ENCODE measurements at places on chromosomes 2 and 18.

- no peaks in the 10 kb centered on the region for H3K27me3 ChIP-seq
- peak; percentile 38 for DNase-seq
- H3K4me3 ChIP-seq: no peak overlapping the region
- no peaks in the 10 kb centered on the region for H3K36me3 ChIP-seq
- H3K4me1 ChIP-seq: peaks cover 2% of the 10 kb centered on the region
Measured at GRCh38 chr18:34661464-34662087, 48.5 kb upstream of the DTNA start.

GRCh38 chr18:59959073-59959472 lies 59.3 kb downstream of the PMAIP1 start:
- H3K27ac ChIP-seq: no peak overlapping the region
- H3K27me3 ChIP-seq: no peaks in the 10 kb centered on the region
- no peak overlapping the region for H3K4me3 ChIP-seq
- peaks cover 10% of the 10 kb centered on the region for H3K4me1 ChIP-seq
- DNase-seq: no peak

DNA sequence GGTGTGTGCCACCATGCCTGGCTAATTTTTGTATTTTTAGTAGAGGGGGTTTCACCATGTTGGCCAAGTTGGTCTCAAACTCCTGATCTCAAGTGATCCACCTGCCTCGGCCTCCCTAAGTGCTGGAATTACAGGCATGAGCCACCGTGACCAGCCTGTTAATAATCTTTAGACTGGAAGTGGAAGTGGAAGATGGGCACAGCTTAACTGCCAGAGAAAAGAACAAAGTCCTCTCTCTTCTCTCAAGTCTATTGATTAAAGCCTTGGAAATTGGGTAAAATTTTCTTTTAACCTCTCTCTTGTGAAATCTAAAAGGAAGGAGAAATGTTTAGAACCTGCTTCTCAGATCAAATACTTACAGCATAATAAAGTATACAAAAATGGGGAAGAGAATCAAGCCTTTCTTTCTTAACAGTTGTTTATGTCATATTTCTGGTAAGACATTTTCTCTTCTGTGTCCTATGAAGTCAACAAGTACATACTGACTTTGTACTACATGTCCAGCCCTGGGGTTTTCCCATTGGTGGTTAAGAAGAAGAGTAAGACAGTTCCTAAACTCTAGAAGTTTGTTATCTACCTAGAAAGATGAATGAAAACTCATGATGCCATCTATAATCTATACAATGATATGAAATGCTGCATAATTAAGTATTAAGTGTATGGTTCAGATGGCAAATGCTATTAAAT lies 4.6 kb downstream of the TMEM169 start:
- no peaks in the 10 kb centered on the region for H3K27me3 ChIP-seq
- no peak for DNase-seq
- H3K4me3 ChIP-seq: no peak overlapping the region
- no peak overlapping the region for H3K27ac ChIP-seq
- H3K4me1 ChIP-seq: peaks cover 7% of the 10 kb centered on the region
- no peaks in the 10 kb centered on the region for H3K36me3 ChIP-seq

- H3K36me3 ChIP-seq: no peaks in the 10 kb centered on the region
- peaks cover 6% of the 10 kb centered on the region for H3K4me1 ChIP-seq
- DNase-seq: no peak
- no peak overlapping the region for H3K4me3 ChIP-seq
Measured at GRCh38 chr2:177362499-177362898, 30.1 kb upstream of the AGPS start.

DNA sequence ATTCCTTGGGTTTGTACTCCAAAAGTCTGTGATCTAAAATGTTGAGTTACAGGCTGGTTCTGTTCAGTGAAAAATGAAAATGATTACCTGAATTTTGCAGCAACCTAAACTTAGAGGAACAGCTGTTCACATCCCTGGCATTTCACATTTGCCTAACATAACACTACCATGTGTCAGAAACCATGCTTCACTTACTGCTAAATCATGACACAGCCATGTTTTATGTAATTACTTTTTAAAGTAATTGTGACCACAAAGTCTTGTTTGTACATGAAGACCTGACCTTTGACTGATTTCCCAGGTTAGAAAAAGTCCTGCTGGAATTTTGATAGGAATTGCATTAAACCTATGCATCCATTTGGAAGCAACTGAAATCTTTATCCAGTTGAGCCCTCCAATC lies 79.1 kb downstream of the FAM168B start:
- no peak for DNase-seq
- H3K36me3 ChIP-seq: no peaks in the 10 kb centered on the region
- H3K27me3 ChIP-seq: peaks cover 42% of the 10 kb centered on the region
- H3K4me3 ChIP-seq: no peak overlapping the region
- no peaks in the 10 kb centered on the region for H3K4me1 ChIP-seq
- H3K27ac ChIP-seq: no peak overlapping the region

DNA sequence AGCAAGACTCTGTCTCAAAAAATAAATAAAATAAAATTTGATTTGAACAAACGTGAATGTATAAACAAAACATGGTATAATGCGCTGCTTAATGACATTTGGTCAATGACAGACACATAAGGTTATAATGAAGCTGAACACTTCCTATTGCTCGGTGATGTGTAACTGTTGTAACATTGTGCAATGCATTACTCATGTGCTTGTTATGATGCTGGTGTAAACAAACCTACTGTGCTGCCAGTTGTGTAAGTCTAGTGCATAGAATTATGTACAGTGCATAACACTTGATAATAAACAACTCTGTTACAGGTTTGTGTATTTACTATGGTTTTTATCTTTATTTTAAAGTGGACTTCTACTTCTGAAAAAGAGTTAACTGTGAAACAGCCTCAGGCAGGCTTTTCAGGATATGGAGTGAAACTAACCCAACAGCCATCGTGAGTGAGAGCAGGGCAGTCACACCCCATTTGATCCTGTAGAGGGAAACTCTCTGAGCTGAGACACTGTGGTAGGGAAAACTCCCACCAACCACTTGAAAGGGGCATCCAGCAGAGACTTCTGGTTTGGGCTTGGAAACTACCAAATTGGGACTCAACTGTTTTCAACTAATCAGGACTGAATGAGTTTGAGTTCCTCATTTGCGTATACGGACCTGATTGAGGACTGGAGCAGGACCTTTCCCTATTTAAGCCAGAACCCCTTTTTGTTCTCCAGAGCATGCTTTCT lies 8.7 kb upstream of the RPRD1A start:
- H3K27ac ChIP-seq: no peak overlapping the region
- no peaks in the 10 kb centered on the region for H3K27me3 ChIP-seq
- H3K4me3 ChIP-seq: no peak overlapping the region
- no peaks in the 10 kb centered on the region for H3K4me1 ChIP-seq

- H3K27ac ChIP-seq: no peak overlapping the region
- H3K4me1 ChIP-seq: no peaks in the 10 kb centered on the region
- no peaks in the 10 kb centered on the region for H3K36me3 ChIP-seq
- no peak for DNase-seq
Measured at GRCh38 chr2:225526760-225527390, 127.4 kb downstream of the NYAP2 start.

GRCh38 chr2:157894694-157895435 lies 18.7 kb upstream of the ACVR1 start:
- no peak overlapping the region for H3K27ac ChIP-seq
- peaks cover 8% of the 10 kb centered on the region for H3K4me1 ChIP-seq
- no peaks in the 10 kb centered on the region for H3K36me3 ChIP-seq
- DNase-seq: peak; percentile 26

GRCh38 chr2:117983040-117983439 lies 30.8 kb downstream of the CCDC93 start:
- DNase-seq: no peak
- H3K27ac ChIP-seq: no peak overlapping the region
- no peak overlapping the region for H3K4me3 ChIP-seq
- H3K36me3 ChIP-seq: peaks cover 61% of the 10 kb centered on the region
- H3K27me3 ChIP-seq: no peaks in the 10 kb centered on the region

DNA sequence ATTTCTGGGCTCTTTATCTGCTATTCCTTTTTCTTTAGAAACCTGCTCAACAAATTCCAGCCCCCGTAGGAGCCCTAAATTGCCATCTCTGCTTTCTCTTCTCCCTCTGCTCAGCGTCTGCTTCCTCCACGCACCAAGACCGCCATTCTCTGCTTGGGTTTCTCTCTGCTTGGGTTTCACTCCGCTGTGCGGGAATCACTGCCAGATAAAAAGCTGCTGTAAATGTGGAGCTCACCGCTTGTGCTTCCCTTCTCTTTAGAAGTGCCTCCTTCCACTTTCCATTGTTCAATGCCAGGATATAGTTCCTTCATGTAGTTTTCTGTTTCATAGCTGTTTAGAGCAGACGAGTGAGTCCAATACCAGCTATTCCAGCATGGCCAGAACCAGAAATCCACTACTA lies 45.9 kb downstream of the TMEM237 start:
- H3K27ac ChIP-seq: no peak overlapping the region
- H3K4me1 ChIP-seq: no peaks in the 10 kb centered on the region
- no peaks in the 10 kb centered on the region for H3K27me3 ChIP-seq
- H3K36me3 ChIP-seq: no peaks in the 10 kb centered on the region
- no peak for DNase-seq

DNA sequence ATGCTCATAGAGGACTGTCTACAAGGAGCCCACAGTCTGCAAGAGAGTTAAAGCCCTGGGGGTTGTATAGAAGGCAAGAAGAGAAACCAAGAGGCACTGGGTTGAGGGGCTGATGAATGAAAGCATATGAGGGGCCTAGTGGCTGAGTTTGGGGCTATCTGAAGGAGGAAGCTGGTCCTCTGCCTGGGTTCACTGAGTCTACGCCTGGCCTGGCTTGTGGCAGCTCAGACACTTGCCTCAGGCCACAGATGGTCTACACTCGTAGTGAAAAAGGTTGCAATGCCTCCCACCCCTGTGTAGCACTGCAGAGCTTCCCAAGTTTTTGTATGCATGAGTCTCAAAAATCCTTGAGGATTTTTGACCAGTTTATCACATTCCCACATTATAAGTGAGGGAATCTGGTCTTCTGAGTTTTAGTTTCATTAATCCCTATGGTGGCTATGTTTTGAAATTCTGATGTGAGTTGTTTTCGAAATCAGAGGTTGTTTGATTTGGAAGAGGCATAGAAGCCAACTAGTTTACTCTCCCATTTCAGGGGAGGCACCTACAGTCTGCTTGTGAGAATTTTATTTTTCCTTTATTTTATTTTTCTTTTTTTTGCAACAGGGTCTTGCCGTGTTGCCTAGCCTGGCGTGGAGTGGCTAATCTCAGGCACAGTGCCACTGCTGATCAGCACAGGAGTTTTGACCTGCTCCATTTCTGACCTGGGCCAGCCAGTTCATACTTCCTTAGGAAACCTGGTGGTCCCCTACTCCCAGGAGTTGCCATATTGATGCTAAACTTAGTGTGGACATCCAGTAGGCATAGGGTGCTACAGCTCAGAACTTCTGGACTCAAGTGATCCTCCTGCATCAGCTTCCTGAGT lies 10.0 kb downstream of the MYCN start:
- peaks cover 4% of the 10 kb centered on the region for H3K4me1 ChIP-seq
- no peak for DNase-seq
- no peak overlapping the region for H3K27ac ChIP-seq
- no peak overlapping the region for H3K4me3 ChIP-seq
- H3K36me3 ChIP-seq: peaks cover 25% of the 10 kb centered on the region

DNA sequence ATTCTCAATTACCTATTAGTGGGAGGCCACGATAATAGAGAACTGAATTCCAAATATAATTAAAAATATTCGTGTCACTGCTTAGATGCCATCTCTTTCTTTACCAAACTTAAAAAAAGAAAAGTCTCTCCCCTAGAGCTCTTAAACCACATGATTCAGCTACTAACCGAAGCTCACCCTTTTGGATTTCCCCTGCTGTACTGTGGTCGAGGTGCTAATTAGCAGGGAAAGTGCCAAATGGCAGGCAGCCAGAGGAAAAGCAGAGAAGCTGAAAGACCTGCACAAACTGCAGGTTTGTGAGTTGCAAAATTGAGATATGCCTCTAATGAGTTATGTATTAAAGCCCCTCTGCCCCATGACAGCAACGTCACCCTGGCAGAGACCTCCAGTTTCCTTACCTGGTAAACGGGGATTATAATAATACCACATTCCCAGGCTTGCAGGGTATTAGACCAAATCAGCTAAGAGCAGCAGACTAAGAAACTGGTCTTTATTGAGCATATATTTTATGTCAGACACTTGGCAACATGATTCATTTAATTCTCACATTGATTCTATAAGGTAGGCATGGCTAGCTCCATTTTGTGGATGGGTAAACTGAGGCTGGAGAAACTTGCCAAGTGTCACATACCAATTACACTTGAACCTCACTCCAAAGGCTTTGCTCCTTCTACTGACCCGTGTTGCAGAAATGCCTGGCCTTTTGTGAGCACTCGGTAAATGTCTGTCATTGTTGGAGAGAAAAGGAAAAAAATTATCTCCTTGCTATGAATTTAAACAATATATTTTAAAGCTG lies 259.7 kb downstream of the LPIN1 start:
- H3K27me3 ChIP-seq: no peaks in the 10 kb centered on the region
- H3K4me3 ChIP-seq: no peak overlapping the region
- peak; percentile 97 for DNase-seq
- H3K36me3 ChIP-seq: no peaks in the 10 kb centered on the region

- H3K27me3 ChIP-seq: peaks cover 63% of the 10 kb centered on the region
- H3K4me3 ChIP-seq: peak overlapping the region; percentile 22
- H3K27ac ChIP-seq: no peak overlapping the region
- H3K4me1 ChIP-seq: peaks cover 5% of the 10 kb centered on the region
- no peak for DNase-seq
Measured at GRCh38 chr2:156322051-156322685, 10.4 kb downstream of the NR4A2 start.

DNA sequence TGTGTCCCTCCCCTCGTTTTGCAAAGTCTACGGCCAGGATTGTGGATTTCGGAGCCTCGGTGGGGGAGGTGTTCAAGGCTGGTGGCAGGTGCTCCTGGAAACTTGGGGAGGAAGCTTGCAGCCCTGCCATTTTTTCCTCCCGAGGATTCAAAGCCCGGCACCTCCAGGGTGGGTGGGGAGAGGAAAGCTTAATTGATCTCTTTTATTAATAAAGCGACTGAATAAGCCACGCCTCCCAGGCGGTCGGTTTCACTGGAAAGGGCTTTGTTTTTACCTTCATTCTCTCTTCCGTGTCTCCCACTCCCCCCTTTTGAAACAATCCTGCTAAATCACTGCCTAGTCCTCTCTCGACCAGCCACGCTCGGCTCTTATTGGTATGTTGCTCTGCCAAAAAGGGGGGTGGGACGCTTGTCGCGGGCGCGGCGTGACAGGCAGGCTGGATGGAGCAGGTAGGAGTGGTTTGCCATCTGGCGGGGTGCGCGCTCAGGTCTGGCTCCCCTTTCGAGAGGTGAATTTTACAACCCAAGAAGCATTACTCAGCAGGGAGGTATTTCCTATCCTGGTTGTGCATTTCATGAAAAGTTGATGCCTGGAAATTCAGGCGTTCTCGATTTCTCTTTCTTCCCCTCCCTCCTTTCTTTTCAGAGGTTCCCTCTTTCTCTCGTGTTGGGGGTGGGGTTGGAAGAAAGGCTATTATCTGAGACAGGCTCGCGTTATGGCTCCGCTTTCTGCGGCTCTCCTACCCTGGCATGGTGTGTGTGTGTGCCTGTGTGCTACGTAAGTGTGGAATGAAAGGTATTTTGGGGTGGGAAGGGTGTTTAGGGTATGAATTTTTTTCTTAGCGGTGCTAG lies 1.4 kb downstream of the NEDD4L start:
- no peaks in the 10 kb centered on the region for H3K27me3 ChIP-seq
- H3K27ac ChIP-seq: no peak overlapping the region
- H3K4me1 ChIP-seq: peaks cover 2% of the 10 kb centered on the region
- DNase-seq: peak; percentile 54
- H3K4me3 ChIP-seq: peak overlapping the region; percentile 78

Measured in common myeloid progenitor, CD34-positive (primary cell).